ENCODE measurements at places on chromosomes 2 and 18.

GRCh38 chr2:217775920-217776503 is 226.8 kb downstream of the TNS1 start:
- no peak for DNase-seq

DNA sequence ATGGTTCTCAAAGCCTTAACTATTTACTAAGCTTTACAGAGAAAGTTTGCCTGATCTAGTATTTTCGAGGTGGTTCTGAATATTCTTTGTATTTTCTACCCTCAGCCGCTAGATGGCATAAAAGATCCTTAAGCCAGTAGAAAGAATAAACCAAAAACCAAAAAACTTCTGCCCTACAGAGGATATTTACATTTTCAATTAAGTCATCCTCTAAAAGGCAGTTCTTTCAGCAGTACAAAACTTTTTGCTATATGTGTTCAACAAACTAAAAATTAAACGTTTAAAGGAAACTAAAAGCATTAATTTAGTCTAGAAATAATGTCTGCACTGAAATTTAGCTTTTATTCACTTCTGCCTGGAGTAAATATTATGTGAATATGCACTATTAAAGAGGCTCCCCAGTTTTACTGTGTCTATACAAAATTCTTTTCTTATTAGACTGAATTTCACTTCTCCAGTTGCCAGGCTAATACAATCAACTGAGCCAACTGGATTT is 297.5 kb downstream of the PIEZO2 start:
- DNase-seq = no peak

GRCh38 chr18:70355620-70356385 is 67.0 kb downstream of the SOCS6 start:
- no peak for DNase-seq

DNA sequence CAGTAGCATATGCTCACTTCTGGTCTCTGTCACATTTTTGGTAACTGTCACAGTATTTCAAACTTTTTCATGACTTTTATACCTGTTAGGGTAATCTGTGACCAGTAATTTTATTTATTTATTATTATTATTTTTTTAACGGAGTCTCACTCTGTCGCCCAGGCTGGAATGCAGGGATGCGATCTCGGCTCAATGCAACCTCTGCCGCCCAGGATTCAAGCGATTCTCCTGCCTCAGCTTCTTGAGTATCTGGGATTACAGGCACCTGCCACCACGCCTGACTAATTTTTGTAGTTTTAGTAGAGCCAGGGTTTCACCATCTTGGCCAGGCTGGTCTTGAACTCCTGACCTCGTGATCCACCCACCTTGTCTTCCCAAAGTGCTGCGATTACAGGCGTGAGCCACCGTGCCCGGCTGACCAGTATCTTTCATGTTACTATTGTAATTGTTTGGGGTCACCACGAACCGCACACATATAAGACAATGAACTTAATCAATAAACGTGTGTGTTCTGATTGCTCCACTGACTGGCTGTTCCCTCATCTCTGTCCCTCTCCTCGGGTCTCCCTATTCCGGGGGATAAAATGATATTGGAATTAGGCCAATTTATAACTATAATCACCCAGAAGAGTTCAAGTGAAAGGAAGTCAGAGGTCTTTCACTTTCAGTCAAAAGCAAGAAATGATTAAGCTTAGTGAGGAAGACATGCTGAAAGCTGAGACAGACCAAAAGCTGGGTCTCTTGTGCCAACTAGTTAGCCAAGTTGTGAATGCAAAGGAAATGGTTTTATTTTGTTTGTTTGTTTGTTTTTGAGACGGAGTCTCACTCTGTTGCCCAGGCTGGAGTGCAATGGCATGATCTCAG is 22.9 kb downstream of the TGIF1 start:
- no peak for DNase-seq

- DNase-seq = peak; percentile 92
These were observed 72.4 kb upstream of the YWHAQ start for GRCh38 chr2:9703085-9703678.

DNA sequence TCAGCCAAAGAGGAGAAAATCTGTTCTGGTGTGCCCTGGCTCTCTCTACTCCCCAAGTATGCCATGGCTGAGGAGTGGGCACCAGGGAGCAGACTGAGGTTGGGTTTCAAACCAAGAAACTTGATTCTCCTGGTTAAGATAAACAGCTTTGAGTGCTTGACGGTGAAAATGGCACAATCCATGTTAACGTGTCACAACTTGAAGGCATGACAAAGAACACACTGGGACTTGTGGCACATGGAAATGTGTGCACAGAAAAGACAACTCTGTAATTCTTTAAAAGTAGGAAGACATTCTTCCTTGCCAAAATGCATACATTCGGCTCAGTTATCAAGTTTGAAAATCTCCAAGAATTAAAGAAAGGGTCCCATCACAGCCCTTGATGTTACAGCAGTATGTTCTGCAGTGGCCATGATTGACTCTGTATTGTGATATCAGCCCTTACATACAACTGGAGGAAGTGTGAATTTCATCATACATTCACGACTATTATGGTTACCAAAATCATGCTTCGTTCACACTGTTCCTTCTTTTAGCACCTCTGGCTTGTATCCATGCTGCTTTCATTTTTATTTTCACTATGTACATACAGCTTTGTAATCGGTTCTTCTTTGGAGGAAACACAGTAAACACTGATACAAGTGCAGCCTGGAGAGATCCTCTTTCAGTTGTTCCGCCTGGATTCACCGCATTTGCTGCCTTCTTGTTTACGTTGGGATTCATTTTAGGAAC is 15.6 kb upstream of the ACTG2 start:
- DNase-seq = no peak

DNA sequence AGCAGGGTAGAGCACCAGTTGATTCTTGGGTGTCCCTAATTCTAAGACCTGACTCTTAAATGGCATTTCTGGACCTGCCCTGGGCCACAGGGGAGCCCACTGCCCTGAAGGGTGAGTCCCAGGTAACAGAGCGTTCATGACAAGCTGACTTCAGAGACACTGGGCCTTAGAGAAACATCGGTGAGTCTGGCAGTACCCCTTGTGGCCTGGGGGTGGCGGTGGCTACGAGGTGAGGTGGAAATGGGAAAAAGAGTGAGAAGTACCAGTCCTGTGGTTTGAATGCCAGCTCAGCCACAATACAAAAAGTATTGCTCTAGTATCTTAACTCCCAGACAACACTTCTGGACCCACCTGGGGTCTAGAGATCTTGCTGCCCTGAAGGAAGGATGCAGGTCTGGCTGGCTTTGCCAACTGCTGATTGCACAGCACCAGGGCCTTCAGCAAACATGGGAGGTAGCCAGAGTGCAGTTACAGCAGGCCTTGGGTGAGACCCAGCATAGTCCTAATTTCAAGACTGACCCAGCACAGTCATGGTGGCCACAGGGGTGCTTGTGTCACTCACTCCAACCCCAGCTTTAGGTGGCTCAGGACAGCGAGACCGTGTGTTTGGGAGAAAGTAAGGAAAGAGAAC is 44.5 kb downstream of the USP34 start:
- DNase-seq = peak; percentile 42

DNA sequence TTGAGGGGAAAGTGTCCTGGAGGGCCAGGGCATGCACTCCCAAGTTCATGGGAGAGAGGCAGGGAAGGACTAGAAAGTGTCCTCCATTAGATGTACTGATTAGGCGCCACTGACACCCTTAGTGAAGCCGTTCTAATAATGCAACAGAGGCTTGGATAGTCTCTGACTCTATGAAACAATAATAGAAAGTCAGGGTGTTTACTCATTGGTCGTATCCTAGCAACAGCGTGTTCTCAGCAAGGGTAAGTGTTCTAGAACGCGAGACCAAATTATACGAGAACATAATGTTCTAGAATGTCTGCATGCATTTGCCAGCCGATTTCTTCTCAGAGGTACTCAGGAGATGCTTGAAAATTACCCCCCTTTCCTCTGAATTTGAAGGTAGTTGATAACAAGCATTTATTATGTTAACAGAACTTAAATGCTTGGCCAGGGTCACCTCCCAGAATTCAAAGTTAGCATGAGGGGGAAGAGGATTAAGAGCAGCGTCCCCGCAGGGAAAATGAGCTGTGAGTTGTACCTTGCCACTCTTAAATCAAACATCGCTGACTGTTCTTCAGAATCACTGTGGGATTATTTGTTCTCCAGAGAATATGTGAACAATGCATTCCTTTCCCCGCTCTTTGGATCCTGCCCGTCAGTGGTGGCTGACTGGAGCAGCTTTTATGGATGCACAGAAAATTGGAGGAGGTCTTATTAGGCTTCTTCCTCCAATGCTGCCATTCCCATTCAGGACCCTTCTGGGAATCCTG is 33.7 kb upstream of the PDIA6 start:
- no peak for DNase-seq

DNA sequence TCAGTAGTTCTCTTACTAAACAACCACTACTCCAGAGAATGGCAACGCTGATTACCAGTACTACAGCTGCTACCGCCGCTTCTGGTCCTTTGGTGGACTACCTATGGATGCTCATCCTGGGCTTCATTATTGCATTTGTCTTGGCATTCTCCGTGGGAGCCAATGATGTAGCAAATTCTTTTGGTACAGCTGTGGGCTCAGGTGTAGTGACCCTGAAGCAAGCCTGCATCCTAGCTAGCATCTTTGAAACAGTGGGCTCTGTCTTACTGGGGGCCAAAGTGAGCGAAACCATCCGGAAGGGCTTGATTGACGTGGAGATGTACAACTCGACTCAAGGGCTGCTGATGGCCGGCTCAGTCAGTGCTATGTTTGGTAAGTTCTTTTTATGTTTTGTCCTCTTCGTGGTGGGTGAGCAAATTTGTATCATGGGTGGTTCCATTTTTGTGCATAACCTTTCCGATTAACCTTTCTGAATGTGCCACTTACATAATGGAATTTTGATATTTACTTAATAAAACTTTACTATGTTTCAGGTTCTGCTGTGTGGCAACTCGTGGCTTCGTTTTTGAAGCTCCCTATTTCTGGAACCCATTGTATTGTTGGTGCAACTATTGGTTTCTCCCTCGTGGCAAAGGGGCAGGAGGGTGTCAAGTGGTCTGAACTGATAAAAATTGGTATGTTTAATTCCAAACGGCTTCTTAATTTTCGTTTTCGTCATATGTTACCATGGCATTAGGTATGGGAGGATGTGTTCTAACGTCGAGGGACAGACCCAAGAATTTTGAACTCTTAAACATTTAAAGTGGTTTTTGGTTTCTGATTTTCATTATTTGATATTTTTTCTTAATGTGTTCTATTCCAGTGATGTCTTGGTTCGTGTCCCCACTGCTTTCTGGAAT is 1.3 kb downstream of the SLC20A1 start:
- no peak for DNase-seq

GRCh38 chr18:62045316-62045715 is 141.5 kb downstream of the PIGN start:
- DNase-seq = no peak

- no peak for DNase-seq
These were observed 4.8 kb upstream of the CASP8 start for GRCh38 chr2:201255408-201256033.

DNA sequence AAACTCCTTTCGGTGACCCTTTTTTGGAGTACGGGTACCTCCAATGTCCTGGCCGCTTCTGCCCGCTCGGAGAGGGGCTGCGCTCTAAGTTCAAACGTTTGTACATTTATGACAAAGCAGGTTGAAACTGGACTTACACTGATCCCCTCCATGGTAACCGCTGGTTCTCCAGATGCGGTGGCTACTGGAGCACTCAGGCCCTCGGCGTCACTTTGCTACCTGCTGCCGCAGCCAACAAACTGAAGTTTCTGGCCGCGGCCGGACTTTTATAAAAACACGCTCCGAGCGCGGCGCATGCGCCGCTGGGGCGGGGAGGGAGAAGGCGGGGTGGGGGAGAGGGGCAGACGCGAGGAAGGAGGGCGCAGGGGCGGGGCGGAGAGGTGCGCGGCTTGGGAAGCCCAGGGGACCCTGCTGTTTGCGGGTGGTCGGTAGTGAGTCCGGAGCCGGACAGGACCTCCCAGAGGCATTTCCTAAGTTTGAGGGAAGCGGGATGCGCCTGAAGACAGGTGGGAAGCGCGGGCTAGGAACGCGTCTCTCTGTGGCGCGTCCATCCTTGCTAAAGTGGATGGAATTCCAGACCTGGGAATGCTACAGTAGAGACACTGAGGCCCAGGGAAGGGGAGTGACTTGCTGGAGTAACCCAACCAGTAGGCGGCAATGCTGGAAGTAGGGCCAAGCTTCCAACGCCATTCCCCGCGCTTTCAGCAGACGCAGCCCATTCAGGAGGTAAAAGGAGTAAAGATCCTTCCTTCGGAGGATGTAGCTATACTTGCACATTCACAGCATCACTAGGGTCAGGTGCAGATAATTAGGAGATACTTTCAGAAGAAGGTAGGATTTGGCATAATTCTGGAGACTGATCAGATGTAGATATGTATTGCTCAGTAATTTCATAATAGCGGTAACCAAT is at the start of gene CXCR4:
CXCR4 (minus strand) TSS at position 241 of the 910 bp plus-strand sequence; CDS start at position 152, 89 bp downstream.
- peak; percentile 91 for DNase-seq

GRCh38 chr18:23479829-23480505 is 23.3 kb upstream of the RMC1 start:
- DNase-seq = no peak

DNA sequence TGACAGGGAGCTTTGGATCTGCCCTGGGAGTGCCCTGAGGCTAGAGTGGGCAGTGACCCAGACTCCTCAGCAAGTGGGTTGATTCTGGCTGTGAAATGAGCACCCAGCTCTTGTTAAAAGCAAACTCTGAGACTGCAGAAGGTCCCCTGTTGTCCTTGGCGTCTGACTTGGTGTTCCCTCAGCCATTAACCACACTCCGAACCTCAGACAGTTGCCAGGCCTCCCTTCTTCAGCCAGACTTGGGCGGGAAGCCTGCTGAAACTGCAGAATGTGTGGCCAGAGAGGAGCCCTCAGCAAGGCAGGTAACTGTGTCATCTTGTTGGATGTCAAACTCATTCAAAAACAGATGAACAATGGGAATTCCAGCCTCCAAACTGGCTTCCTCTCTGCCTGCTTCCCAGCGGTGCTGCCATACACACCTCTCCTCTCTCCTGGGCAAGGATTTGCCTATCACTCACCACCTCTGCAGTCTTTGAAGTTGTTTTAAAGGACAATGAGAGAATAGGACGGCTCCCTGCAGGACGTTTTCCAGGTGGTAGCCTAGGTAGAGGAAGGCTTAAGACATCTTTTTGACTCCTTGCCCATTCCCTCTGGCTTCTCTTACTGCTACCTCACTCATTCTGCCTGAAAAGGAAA is 38.9 kb upstream of the B3GNT2 start:
- no peak for DNase-seq

DNA sequence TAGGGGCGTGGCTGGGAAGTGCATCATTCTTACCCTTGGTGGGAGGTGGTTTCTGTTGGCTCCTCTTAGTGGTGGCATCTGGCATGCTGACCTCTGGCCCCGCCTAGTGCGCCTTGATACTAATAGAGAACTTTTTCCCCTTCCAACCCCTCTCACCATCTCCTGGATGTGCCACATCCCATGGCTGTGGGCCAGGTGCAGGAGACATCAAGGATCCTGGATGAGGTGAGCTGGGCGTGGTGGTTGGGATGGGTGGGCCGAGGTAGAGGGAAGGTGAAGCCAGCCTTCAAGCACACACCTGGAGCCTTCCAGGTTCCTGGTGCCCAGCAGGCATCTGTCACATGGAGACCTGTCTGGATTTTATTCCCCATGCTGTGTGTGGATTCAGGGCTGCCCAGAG is 149.2 kb downstream of the DYSF start:
- no peak for DNase-seq

GRCh38 chr2:101558740-101559525 is 84.0 kb upstream of the RFX8 start:
- no peak for DNase-seq
